ENCODE measurements at places on chromosomes 12 and 14. TPM values are rescaled to one million over a fixed set of nuclear protein-coding genes. Genes with fewer than 3 reads are reported as not detected.

The RPS6KA5 gene
- total RNA-seq: 15.7 TPM

- no peak for DNase-seq
Measured at GRCh38 chr12:57454566-57455373, at the start of gene INHBE. INHBE (plus strand) TSS chr12:57455307; CDS start chr12:57455537, 230 bp downstream.

DNA sequence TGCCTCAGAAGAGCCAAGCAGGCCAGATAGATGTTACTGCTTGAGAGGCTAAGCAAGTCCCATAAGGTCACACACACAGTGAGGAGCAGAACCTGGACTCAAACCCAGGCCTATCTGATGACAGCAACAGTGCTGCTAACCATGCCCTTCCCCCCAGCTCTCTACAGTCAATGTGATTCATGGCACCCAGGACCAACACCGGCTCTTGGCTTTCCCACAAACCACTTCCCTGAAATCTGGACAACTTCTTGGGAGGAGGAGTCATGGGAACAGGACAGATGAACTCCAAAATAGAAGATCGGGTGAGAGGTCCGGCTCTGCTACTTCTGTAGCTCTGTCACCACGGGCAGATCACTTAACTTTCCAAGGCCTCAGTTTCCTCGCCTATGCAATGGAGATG, 716 bp upstream of the PTGDR start:
- DNase-seq: no peak

The AICDA gene
- total RNA-seq: not detected

The STAC3 gene
- 5.4 TPM for total RNA-seq

DNA sequence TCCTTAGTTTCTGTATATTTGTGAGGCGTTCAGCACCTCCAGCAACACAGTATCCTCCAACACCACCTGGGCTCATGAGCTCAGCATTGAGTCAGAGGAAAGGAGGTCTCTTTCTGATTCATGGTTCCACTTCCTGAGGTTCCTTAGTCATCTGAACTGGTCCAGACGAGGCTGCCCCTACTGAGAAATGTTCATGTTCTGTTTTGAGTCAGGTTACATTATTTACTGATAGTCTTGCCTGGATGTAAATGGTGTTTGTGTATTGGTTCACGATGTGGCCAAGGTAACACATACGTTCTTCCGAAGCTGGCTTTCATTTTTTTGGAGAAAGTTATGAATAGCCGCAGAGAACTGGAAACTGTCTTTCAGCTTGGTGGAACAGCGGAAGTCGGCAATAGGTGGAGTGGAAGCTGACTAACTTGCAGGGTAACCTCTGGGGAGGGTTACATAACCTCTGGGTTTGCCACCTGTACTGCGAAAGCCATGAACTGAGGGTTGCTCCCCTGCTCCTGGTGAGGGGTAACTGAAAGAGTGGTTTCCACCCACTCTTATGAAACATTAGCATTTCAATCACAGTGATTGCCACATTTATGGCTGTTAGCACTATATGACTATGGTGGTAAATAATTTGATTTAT, 42.2 kb upstream of the MANSC4 start:
- DNase-seq: peak; percentile 69

DNA sequence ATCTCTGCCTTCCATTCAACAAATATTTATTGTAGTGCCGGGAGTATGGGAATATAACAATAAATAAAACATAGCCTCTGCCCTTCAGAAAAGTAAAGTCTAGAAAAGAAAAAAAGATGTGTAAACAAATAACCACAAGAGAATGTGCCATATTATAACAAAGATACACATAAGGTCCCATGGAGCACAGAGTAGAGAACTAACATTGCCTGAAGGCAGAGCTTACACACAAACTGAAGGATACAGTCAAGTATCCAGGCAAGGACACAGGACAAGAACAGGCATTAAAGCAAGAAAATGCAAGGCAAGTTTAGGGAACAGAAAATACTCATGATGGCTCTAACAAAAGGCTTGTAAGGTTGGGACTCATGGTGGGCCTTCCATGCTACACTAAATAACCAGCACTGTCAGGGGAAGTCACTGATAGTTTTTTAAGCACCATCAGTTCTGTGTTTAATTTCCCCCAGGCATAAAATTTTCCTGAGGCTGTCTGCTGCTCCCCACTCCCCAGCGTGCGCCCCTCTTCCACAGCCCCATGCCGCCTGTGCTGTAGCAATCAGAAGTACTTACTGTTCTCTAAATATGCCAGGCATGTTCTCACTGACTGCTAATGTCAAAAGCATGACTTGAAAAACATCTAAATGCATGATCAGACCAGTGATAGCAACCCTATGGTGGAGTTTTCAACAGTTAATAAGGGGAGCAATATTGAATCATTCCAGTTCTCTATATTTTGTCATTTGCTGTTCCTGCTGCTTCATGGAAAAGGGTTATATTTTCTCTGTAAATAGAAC, 77.8 kb downstream of the ANKS1B start:
- no peak for DNase-seq

DNA sequence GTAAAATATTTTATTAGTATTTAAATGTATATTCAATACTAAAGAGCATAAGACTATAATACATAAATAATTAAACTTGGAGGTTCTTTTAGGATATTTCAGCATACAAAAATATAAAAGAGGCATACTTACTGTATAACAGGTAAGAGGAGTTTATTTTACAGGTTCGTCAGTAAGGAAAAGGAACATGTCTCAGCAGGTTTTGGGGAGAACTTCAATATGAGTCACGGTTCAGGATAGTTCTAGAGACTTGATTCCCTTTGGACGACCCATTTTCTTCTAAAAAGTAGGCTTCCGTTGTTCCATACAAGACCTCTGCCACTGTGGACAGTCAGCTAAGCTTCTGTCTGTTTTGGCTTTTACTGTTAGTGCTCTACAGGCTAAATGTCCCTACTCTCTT, 181.1 kb downstream of the ALX1 start:
- DNase-seq: no peak

All from activated naive CD4-positive, alpha-beta T cell treated with anti-CD3 and anti-CD28 coated beads, Interleukin-2, amount 50 U/mL, for 72 hours (primary cell).